Sigmoid colon (tissue), 7 donors: ENCODE measurements at places on chromosomes 11 and 22. TPM values are rescaled to one million over a fixed set of nuclear protein-coding genes. Genes with fewer than 3 reads are reported as not detected.

The POU2AF2 gene
- total RNA-seq, result not detected

The GRIK4 gene
- 0.27 TPM for total RNA-seq

The NOX4 gene
- total RNA-seq, result 11.4 TPM

The XNDC1N gene
- total RNA-seq, result 6.3 TPM

The NCAPD3 gene
- total RNA-seq, result 8.9 TPM

The GGTLC3 gene
- not detected for total RNA-seq

The MRGPRX2 gene
- not detected for total RNA-seq

The BIRC3 gene
- total RNA-seq, result 18.4 TPM

The SCUBE1 gene
- total RNA-seq, result 0.55 TPM

The NCAM1 gene
- 98.1 TPM for total RNA-seq

The MMP8 gene
- total RNA-seq, result not detected

The FREY1 gene
- total RNA-seq, result 2.2 TPM
